Sigmoid colon (tissue), 7 donors: ENCODE measurements at places on chromosomes 1 and 21.

DNA sequence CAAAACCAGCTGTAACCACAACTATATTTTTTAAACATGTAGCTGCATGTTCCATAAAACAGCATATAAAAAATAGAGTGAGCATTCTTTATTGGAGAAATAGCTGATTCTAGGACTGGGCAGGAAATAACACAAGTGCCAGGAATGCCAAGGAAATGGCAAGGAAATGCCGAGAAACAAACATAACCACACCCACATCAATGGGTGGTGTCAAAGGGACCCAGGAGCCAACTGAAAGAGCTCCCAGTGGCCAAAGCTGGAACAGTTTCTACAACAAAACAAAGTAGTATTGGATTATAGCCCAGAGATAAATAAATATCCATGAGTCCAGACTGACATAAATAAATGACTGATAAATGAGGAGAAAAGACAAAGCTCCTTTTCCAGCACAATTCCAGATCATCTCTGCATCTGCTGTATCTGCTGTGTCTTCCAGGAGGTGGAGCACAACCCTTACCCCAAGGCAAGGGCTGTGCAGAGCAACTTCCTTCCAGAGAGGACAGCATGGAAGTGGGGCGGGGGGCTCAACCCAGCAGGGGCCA, 28.1 kb downstream of the ADARB1 start:
- DNase-seq, result no peak

DNA sequence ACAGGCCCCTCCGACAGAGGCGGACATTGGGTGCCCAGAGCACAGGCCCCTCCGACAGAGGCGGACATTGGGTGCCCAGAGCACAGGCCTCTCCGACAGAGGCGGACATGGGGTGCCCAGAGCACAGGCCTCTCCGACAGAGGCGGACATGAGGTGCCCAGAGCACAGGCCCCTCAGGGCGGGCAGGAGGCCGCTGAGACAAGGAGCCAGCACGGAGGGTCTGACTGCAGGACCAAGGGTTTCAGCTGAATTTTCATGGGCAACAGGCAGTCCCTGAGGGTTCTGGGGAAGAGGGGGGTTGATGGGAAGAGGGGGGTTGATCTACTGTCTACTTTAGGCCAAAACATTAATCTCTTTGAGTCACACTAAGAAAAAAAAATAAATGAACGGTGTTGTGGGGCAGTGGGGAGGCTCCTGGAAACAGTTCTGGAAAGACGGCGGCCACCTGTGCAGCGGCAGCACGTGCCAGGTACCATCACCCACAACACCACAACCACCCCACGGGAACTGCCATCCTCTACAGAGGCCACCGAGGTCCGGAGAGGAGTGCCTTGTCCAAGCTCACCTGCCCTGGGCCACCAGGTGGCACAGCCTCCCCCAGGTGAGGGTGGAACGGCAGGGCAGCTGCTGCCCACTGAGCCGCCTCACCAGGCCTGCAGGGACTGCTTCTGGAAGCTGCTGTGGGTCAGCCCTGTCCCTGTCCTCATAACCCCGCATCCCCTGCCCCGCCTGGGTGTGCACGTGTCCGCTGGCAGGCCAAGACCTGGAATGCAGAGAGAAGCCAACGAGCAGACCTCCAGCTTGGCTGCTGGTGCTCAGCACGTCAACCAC, 20.5 kb downstream of the PRDM15 start:
- DNase-seq, result peak; percentile 54

DNA sequence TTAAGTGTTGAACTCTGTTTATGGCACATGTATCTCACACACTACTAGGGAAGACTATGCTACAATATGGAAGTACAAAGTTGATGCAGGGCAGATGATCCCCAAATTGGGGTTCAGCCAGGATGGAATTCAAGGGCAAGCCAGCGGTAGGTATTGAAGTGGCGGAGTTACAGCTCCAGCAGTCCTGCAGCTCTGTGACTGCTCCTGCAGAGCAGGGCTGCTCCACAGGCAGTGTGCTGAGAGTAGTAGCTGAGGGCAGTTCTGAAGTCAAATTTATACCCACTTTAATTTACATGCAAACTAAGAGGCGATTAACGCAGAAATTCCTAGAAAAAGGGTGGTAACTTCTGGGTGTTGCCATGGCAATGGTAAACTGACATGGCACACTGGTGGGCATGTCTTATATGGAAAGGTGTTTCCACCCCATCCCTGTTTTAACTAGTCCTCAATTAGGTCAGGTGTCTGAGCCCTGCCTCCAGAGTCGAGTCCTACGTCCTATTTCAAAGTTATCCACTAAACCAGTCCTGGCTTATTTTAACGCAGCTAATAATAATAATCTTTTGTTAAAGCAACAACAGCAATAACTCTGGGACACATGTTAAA, 20.6 kb upstream of the CENPF start:
- DNase-seq, result no peak

GRCh38 chr1:155051777-155052398, 772 bp downstream of the ADAM15 start:
- DNase-seq, result peak; percentile 85

DNA sequence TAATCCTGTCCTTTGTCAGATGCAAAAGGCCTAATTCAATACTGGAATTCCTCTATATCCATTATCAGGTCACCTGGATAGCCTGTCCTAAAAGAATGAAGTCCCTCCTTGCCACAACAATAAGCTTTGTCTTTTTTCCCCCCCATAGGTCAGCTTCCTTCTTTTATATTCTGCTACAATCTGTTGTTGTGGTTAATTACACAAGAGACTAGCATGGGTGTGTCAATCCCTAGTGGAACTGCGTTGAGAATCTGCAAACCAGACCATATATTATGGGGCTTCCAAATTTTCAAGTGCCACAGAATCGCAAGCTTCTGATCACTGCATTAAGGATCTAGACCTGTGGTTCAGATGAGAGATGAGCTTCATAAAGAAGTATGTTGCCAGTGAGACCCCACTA, 349.6 kb downstream of the SMYD3 start:
- no peak for DNase-seq

DNA sequence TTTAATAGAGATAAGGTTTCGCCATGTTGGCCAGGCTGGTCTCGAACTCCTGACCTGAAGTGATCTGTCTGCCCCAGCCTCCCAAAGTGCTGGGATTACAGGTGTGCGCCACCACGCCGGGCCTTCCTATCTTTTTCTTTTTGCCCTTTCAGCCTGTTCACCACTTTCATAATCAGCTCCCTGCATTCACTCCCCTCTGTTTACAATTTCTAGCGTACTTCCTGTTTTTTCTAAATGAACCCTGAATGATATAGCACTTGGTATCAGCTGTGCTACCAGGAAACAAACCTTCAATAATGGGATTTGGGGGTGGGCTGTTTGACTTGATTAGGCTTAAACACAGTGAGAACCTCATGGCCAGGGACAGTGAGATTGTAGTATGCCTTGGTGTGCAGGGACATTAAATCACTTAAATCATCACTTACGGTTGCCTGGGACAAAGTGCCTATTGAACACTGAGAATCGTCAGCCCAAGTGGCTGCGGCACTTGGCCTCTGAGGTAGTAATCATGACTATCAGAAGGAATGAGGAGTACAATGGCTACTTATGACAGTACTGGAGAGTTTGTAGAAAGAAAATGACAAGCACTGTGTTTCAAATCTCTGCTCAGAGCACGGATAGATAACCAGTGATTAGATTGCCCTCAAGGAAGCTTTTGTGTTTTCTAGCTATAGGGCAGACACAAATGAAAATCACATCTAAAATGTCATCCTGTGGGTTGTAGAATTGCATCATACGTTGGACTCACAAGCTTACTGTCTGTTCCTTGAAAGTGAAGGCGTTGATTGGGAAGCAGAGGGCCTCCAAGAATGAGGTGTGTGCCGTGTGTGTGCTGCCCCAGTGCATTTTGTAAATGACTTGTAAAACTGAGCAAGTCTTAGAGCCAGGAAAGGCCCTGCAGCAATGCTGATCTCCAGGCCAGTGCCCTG, 661.8 kb downstream of the MATN1 start:
- DNase-seq, result no peak

- no peak for DNase-seq
Observed at GRCh38 chr1:160883581-160884513, 1.1 kb downstream of the ITLN1 start.

GRCh38 chr1:245418077-245418476, 263.3 kb downstream of the KIF26B start:
- DNase-seq, result no peak

DNA sequence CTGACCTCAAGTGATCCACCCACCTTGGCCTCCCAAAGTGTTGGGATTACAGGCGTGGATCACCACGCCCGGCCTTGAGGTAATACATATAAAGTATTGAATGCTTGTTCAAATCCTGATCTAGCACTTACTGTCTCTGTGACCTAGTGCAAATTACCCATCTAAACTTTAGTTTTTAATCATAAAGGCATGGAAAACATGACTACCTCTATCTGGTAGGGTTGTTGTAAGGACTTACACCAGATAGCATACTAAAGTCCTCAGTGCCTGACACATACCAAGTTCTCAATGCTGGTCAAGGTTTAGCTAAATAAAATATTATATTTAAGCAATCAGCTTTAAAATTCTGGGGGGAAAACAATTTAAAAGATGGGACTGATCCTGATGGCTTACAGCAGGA, 38.3 kb downstream of the RAB3GAP2 start:
- DNase-seq, result no peak

DNA sequence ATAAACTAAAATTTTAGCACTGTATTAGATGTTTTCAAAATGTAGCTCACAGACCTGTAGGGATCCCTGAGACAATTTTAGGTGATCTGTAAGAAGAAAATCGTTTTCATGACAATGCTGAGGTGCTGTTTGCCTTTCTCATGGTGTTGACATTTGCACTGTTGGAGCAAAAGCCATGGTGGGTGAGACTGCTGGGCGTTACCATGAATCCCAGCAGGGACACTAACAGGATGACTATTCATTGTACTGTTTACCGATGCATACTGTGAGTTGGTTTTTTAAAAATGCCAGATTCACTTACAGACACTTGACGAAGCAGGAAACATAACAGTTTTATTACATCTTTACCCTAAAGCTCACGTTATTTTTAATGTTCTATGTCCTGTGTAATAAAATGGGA, 468.5 kb downstream of the PCP4 start:
- no peak for DNase-seq

- DNase-seq, result no peak
Observed at GRCh38 chr1:182235952-182236650, 155.5 kb downstream of the GLUL start.

DNA sequence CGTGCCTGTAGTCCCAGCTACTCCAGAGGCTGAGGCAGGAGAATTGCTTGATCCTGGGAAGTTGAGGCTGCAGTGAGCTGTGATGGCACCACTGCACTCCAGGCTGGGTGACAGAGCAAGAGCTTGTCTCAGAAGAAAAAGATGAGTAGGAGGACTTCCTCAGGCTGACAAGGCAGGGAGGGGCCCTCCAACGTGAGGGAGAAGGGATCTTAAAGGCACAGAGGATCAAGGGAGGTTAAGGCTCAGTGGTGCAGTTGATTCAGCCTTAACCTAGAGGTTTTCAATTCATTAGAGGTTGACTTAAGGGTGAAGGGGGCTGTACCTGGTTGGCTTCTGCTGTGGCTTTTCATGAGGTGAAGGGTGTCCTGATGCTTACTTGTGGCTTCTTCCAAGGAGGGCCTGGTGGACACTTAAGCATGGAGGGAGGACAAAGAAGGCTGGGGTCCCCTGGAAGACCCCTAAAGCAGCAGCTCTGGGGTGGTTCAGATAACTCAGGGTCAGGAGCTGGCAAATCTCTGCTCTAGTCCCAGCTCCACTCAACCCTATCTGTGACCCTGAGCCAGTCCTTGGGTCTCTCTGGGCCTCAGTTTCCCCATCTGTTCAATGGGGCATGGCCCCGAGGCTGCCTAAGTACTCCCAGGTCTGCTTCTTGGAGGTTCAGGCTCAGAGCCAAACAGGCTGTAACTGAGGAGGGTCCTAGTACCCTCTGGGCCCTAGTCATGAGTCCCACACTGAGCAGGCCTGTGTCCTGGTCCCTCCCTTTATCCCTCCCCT, 6.3 kb downstream of the EXTL1 start:
- no peak for DNase-seq

DNA sequence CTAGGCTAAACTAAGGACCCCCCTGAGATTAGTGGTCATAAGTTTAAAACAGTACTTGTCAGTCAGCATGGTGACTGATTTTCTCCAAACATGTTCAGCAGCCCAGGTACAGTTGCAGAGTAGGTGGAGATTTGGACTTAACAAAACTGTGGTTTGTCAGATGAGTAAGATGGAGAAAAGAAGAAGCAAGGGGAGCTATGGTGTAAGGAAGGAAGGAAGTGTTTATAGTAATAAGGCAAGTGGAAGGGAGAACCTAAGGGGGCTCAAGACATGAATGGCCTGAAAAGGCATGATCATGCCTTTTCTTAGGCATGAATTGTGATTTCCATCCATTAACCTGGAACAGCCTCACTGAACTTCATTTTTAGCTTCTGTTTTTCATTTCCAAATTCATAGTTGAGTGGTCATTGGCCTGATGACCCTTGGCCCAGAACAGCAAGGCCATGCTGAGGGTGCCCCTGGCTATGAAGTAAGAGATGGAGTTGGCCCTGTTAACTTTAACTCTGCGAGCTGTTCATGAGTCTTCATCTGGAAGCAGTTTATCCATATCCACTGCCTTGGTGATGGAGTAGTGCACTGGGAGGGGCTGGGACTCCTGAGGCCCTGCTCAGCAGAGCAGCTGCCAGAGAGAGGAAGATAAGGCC, 60.7 kb downstream of the LRRC8D start:
- no peak for DNase-seq

DNA sequence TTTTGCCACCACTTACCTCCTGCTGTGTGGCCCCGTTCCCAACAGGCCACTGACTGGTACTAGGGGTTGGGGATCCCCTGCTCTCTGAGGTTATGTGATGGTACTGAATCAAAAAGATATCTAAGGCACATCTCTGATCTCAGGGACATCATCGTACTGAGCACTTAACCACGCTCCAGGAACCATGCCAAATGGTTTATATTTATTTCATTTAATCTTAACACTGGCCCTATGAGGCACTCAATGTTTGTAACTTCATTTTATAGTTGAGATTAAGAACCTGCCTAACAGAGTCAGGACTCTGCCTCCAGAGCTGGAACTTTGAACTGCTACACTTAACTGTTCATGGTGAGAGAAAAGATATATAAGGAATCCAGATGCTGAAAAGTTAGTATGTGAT, 98.0 kb upstream of the HP1BP3 start:
- DNase-seq, result no peak
